ENCODE measurements at places on chromosomes 3 and 15. TPM values are rescaled to one million over a fixed set of nuclear protein-coding genes. Genes with fewer than 3 reads are reported as not detected.

LRRIQ4 gene
- not detected for total RNA-seq

SUCLG2 gene
- 50.2 TPM for total RNA-seq

HTR3E gene
- total RNA-seq: not detected

RTP1 gene
- not detected for total RNA-seq

SAMD7 gene
- total RNA-seq: not detected

RAB6B gene
- 5.4 TPM for total RNA-seq

CFAP20DC gene
- 0.99 TPM for total RNA-seq

IL5RA gene
- not detected for total RNA-seq

MRPS11 gene
- total RNA-seq: 70.2 TPM

ALS2CL gene
- 3.9 TPM for total RNA-seq

FGF7 gene
- 49.3 TPM for total RNA-seq

GOLGA8G gene
- not detected for total RNA-seq

WHAMM gene
- 6.5 TPM for total RNA-seq

NOX5 gene
- total RNA-seq: 0.23 TPM

PATL2 gene
- not detected for total RNA-seq

PLCH1 gene
- total RNA-seq: not detected

C3orf22 gene
- not detected for total RNA-seq

DUOXA2 gene
- not detected for total RNA-seq

NR1I2 gene
- not detected for total RNA-seq

STRIT1 gene
- total RNA-seq: not detected

AGBL1 gene
- not detected for total RNA-seq

PLSCR2 gene
- total RNA-seq: not detected

GABRR3 gene
- total RNA-seq: not detected

BMF gene
- 0.08 TPM for total RNA-seq

HYAL1 gene
- total RNA-seq: 0.61 TPM

EFCC1 gene
- total RNA-seq: not detected

GOLGA8J gene
- total RNA-seq: not detected

Measured in HFFc6 (cell line).